ENCODE measurements at places on chromosomes 3 and 15. TPM values are rescaled to one million over a fixed set of nuclear protein-coding genes. Genes with fewer than 3 reads are reported as not detected.
A peak's percentile ranks its signal among the peaks of the same experiment; 100 is the strongest.

- peak; percentile 8 for DNase-seq
- no peak overlapping the region for H3K27ac ChIP-seq
- H3K4me3 ChIP-seq, result no peak overlapping the region
- no peaks in the 10 kb centered on the region for H3K4me1 ChIP-seq
- no peaks in the 10 kb centered on the region for H3K36me3 ChIP-seq
- no peaks in the 10 kb centered on the region for H3K27me3 ChIP-seq
Observed at GRCh38 chr3:132006605-132007204, 28.1 kb downstream of the CPNE4 start.

DNA sequence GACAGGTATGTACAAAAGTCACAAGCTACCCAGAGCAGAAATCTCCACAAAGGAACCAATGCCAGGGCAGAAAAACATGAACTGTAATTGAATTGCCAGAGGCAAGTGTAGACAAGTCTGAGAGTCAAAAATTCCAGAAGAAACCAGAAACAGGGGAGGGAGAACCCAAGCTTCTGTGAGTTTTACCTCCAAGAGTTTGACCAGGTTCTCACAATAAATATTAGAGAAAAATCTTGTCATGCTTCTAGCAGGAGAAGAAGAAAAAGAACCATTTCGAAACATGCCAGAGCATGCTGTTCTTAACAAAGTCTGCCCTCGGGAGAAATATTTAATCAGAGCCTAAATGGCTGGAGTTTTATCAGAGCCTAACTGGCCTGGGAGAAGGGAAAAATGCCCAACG lies 32.5 kb upstream of the AP3B2 start:
- no peaks in the 10 kb centered on the region for H3K27me3 ChIP-seq
- DNase-seq, result no peak
- H3K36me3 ChIP-seq, result no peaks in the 10 kb centered on the region
- H3K4me1 ChIP-seq, result no peaks in the 10 kb centered on the region
- H3K27ac ChIP-seq, result no peak overlapping the region
- H3K4me3 ChIP-seq, result no peak overlapping the region

DNA sequence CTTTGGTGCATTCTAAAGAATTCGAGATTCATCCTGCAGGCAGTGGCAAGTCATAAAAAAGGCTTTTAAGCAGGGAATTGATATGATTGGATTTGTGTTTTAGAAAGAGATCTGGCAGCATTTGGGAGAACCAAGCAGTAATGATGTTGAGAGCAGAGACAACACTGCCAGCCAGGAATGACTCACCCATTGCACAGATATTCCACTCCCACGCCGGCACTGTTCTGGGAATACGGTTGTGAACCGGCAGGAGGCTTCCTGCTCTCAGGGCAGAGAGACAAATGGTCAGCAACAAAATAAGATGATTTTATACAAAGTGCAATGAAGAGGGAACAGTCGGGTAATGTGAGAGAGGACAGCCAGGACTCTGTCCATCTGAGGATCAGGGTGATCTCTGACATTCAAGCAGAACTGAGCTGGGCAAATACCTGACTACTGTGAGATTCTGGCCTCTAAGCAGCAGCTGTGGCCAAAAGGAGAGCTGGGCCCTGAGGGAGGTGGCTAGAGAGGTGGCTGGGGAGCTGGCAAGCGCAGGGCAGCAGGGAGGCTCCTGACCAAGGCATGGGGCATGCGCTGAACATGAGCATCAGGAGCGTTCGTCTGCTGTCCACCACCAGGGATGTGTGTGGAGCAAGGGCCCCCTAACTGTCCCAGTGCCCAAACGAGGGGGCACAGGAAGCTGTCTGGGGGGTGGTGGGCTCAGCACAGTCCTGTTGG lies 56.1 kb upstream of the PLXNA1 start:
- DNase-seq, result peak; percentile 43
- H3K27me3 ChIP-seq, result no peaks in the 10 kb centered on the region
- H3K4me1 ChIP-seq, result peaks cover 39% of the 10 kb centered on the region

- H3K4me3 ChIP-seq, result no peak overlapping the region
- no peak for DNase-seq
- H3K4me1 ChIP-seq, result peaks cover 99% of the 10 kb centered on the region
- no peak overlapping the region for H3K27ac ChIP-seq
Observed at GRCh38 chr3:56781762-56782161, 20.0 kb downstream of the ARHGEF3 start.

DNA sequence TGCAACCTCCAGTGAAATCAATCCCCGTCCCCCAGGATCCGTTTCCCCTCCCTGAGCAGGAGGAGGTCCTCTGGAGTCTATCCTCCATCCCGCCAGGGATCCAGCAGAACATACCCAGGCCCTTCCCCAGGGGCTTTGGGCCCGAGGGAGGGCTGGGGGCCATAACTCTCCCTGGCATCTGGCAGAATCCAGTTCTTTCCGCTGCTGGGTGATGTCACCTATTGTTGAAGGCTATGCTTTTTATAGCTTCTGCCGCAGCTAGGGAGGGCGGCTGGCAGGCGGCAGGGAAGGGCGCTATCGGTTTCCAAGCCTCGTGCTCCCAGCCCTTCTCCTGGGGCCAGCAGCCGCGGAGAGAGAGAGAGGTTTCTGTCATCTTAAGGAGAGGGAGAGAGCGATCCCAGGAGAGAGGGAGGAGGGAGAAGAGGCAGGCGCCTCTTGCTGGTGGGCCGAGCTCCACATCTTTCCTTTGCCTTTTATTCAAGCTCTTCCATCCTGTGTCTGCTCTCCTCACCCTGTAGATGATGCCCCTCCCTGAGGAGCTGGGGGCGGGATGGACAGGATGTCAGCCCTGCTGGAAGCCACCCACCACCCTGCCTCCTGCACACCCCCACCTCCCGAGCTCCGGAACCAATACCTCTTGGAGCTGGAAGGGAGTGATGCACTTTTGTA lies 120.1 kb downstream of the ANP32A start:
- H3K36me3 ChIP-seq, result no peaks in the 10 kb centered on the region
- no peaks in the 10 kb centered on the region for H3K27me3 ChIP-seq
- H3K4me1 ChIP-seq, result peaks cover 68% of the 10 kb centered on the region

DNA sequence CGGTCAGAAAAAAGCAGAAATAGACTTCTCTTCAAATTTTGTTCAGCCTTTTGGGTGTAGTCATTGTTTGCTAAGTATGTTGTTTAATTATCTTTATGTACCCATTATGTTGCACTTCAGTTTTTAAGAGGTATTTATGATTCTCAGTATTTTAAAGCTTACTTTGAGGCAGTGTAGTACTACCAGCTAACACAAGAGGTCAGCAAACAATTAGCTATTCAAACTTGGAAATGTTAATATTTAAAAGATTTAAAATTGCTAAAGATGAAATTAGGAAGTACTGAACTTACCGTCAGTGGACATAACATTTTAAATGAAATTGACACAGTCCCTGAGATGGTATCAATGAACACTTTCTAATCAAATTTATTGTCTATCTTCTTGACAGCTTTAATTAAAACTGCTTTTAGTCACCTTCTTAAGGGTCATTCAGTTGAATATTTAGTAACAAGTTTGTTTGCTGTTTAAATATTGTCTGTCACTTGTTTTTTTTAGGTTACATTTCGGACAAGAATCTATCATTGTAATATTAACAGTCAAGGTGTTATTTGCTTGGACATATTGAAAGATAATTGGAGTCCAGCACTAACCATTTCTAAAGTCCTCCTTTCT lies 28.1 kb downstream of the NKIRAS1 start:
- H3K27me3 ChIP-seq, result no peaks in the 10 kb centered on the region
- no peak overlapping the region for H3K4me3 ChIP-seq
- DNase-seq, result no peak
- no peak overlapping the region for H3K27ac ChIP-seq

GRCh38 chr3:45950131-45950530 lies 6.9 kb downstream of the CXCR6 start:
- no peaks in the 10 kb centered on the region for H3K27me3 ChIP-seq
- H3K36me3 ChIP-seq, result peaks cover 82% of the 10 kb centered on the region
- no peaks in the 10 kb centered on the region for H3K4me1 ChIP-seq
- no peak for DNase-seq
- H3K4me3 ChIP-seq, result no peak overlapping the region

DNA sequence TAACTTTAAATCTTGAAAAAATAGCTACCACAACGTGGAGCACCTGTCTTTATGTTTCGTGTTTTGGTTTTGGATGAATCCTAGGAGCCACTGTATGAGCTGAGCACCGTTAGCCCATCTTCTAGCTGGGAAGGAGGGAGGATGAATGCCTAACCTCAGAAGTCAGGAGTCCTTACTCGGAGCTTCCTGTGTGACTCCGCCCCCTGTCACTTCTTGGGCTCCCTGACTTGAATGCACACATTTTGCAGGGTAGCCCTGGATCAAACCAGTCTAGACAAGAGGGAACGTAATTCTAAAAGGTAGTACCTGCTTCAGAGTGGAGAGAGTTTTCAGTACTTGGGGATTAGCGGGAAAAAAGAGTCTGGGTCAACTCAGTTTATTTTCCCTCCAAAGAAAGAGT lies 5.3 kb downstream of the GABRA5 start:
- peaks cover 60% of the 10 kb centered on the region for H3K27me3 ChIP-seq
- no peak overlapping the region for H3K4me3 ChIP-seq
- no peak overlapping the region for H3K27ac ChIP-seq
- H3K4me1 ChIP-seq, result peaks cover 11% of the 10 kb centered on the region

DNA sequence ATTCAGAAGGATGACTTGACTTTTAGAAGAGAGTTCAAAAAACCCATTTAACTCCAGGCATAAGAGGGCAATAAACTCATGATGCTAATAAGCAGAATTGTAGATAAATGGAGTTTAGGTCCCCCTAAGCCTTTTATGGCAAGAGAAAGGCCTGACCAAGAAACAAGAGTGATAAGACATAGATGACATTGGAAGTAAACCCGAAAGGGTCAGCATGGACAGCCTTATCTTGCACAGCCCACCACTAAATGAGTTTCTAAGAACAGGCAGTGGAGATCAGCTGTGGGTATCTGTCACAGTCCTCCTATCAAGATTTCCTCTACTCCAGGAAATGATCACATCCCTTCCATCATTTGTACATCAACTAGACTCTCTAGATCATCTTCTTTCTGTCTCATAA lies 457.9 kb upstream of the ADAMTS9 start:
- no peak for DNase-seq
- no peaks in the 10 kb centered on the region for H3K27me3 ChIP-seq
- no peaks in the 10 kb centered on the region for H3K36me3 ChIP-seq

GRCh38 chr3:165217739-165218138 lies 21.6 kb upstream of the SLITRK3 start:
- no peaks in the 10 kb centered on the region for H3K36me3 ChIP-seq
- H3K4me3 ChIP-seq, result no peak overlapping the region
- H3K4me1 ChIP-seq, result no peaks in the 10 kb centered on the region
- H3K27ac ChIP-seq, result no peak overlapping the region
- H3K27me3 ChIP-seq, result no peaks in the 10 kb centered on the region

DNA sequence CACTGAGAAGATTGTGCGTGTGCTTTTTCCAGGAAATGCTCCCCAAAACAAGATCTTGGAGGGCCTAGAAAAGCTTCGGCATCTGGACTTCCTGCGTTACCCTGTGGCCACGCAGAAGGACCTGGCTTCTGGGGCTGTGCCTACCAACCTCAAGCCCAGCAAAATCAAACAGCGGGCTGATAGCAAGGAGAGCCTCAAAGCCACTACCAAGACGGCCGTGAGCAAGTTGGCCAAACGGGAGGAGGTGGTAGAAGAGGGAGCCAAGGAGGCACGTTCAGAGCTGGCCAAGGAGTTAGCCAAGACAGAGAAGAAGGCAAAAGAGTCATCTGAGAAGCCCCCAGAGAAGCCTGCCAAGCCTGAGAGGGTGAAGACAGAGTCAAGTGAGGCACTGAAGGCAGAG lies 4.8 kb downstream of the MAP1A start:
- H3K27me3 ChIP-seq, result no peaks in the 10 kb centered on the region
- H3K4me3 ChIP-seq, result no peak overlapping the region
- peaks cover 18% of the 10 kb centered on the region for H3K4me1 ChIP-seq

- no peaks in the 10 kb centered on the region for H3K36me3 ChIP-seq
- H3K4me1 ChIP-seq, result peaks cover 8% of the 10 kb centered on the region
- H3K27me3 ChIP-seq, result no peaks in the 10 kb centered on the region
- DNase-seq, result no peak
- no peak overlapping the region for H3K27ac ChIP-seq
Observed at GRCh38 chr3:81863756-81864155, 102.3 kb upstream of the GBE1 start.

DNA sequence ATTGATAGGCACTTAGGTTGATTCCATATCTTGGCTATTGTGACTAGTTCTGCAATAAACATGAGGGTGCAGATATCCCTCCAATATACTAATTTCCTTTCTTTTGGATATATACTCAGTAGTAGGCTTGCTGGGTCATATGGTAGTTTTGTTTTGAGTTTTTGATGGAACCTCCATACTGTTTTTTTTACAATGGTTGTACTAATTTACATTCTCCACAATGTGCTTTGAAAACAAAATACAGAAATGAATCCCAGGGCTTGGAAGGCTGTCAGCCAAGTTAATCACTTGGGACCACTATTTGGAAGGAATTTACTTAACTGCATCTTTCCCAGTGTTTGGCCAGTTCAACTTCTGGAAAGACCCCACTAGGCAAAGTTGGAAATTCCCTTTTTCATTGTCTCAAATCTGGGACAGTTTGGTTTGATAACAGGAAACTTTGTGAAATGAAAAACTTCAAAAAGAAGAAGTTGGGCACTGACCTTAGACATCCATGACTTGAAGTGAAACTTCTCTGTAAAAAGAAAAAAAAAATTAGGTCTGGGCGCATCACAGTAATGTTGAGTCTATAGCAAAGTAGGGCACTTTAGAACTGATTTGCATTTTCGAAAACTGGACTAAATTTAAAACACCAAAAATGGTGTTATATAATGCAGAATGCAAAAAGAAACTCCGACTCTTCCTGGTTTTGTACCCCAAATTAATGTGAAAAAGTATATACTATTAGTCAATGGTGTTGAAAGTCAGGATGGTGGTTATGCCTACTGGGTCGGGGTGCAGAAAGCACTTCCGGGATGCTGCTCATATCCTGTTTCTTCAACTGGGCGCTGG lies 6.0 kb downstream of the CTSH start:
- no peak for DNase-seq
- H3K4me1 ChIP-seq, result peaks cover 50% of the 10 kb centered on the region
- no peaks in the 10 kb centered on the region for H3K36me3 ChIP-seq
- no peaks in the 10 kb centered on the region for H3K27me3 ChIP-seq
- H3K4me3 ChIP-seq, result no peak overlapping the region
- peak overlapping the region; percentile 84 for H3K27ac ChIP-seq

- H3K4me3 ChIP-seq, result peak overlapping the region; percentile 88
- peaks cover 29% of the 10 kb centered on the region for H3K4me1 ChIP-seq
- no peaks in the 10 kb centered on the region for H3K27me3 ChIP-seq
- DNase-seq, result peak; percentile 42
- peak overlapping the region; percentile 84 for H3K27ac ChIP-seq
Observed at GRCh38 chr3:160400030-160400701, 716 bp downstream of the SMC4 start.

DNA sequence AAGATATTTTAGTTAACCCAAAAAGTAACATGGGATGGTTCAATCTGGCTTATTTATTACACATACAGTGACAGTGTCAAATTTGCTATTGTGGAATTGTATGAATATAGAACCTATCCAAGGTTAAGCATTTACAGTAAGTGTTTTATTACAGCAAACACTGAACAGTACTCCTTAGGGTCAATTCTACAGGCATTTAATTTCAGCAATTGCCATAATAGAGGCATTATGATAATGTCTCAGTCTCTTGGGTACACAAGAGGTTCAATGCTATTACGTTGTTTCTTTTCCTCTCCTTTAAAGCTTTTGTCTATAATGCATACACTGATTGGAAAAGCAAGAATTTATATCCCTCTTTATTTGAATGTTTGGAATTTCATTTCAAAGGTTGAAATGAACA lies 275.7 kb upstream of the NAALADL2 start:
- no peak for DNase-seq
- no peak overlapping the region for H3K4me3 ChIP-seq
- H3K27me3 ChIP-seq, result no peaks in the 10 kb centered on the region
- H3K27ac ChIP-seq, result no peak overlapping the region

The CKMT1A gene
- not detected for total RNA-seq

The CLDN18 gene
- not detected for total RNA-seq

The TRNT1 gene
- total RNA-seq, result 12.1 TPM

The RHOA gene
- 301 TPM for total RNA-seq

The TMEM40 gene
- 0.68 TPM for total RNA-seq
